NCI-H774 (cell line): ENCODE measurements at places on chromosomes 4 and X.

DNA sequence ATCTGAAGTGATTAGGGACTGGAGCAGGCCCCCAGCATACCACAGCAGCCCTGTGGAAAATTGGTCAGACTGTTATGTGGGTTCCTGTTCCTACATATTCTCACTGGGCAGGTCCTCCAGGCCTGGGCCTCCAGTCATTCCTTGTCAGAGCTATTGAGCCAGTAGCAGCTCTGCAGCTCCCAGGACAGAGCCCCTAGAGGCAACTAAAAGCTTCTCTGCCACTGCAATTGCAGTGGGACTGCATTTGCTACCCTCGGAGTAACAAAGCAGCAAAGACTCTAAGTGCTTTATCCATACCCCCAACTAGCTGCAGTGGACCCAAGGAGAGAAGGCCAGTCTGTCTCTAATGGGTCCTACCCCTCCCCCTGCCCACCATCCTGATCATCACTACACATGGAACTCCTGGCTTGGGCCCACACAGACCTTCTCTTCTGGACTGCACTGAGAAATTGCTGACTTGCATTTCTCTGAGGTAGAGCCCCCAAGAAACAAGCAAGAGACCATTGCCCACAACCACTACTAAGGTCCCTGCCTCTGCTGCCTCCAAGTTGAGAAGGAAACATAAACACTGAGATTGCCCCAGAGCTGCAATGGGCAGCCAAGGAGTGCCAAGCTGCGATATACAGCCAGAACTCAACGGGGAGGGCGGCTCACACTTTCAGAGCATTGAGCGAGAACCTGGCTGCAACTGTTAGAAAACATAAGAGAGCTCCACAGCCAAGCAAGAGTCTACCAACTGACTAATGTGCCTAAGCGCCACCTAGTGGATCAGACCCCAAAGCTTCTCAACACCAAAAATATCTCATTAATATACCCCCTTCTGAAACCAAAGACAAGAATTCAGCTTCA is 738.7 kb upstream of the NDST4 start:
- no peak for DNase-seq

- no peak for DNase-seq
These were observed 9.5 kb downstream of the TLR1 start for GRCh38 chr4:38795087-38795486.

GRCh38 chr4:73443224-73443623 is 7.2 kb downstream of the AFP start:
- no peak for DNase-seq

DNA sequence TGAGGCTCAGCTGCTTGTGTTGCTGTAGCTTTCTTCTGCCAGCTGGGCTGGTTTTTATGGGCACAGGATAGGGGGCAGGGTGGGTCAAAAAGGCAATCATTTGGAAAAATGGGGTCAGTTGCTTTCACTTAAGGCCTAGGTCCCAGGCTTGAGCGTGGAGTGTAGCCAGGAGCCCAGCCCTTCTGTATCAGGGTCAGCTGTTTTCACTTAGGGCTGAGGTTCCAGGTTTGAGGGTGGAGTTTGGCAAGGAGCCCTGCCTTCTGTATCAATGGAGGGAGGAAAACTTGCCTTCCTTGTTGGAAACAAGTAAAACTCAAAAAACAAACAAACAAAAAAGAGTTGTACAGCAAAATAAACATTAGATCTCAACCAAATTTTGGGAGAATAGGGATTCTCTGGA is 37.0 kb upstream of the UGT8 start:
- no peak for DNase-seq

GRCh38 chr4:124970011-124970410 is 257.5 kb upstream of the ANKRD50 start:
- DNase-seq: no peak

GRCh38 chrX:83260288-83260687 is 247.8 kb upstream of the POU3F4 start:
- DNase-seq: no peak

GRCh38 chrX:48474127-48474526 is 1.9 kb upstream of the FTSJ1 start:
- no peak for DNase-seq

GRCh38 chrX:141220342-141221008 is 21.8 kb downstream of the SPANXC start:
- no peak for DNase-seq

DNA sequence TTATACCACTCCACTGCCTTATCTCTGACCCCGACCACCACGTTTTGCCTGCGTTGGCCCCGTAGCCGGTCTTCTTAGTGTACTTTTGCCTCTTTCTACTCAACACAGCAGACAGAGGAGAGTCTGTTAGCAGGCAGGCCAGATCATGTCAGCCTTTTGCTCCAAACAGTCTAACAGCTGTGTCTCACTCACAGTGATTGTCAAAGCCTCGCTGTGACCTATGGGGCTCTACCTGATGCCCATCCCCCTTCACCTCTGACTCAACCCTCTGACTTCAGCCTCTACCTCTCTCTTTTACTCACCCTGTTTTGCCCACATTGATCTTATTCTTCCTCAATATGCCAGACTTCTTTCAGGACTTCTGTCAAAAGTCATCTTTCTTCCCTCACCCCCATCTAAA is 127.1 kb downstream of the TRIML1 start:
- DNase-seq: no peak

- no peak for DNase-seq
These were observed 11.9 kb downstream of the TMPRSS11D start for GRCh38 chr4:67871867-67872266.

DNA sequence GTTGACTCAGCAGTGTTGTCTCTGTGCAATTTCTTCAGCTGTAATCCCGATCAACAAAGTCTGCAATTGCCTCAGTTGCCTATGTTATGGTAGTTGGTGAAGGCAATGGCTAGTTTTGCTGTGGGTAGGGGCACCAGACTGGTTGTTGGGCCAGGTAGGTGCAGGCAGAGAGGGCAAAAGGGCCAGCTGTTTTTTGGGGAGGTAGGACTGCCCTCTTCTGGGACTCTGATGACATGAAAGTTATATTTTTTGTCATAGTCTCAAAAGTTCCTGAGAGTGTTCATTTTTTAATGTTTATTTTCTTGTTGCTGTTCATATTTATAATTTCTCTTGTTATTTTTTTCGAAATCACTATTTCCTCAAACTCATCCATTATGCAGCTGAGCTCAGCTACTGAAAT is 25.1 kb downstream of the DCAF12L2 start:
- DNase-seq: no peak

GRCh38 chr4:40788331-40788730 is 38.6 kb downstream of the NSUN7 start:
- no peak for DNase-seq

- no peak for DNase-seq
These were observed 78.9 kb upstream of the GUCY1A1 start for GRCh38 chr4:155587766-155588165.

- peak; percentile 2 for DNase-seq
These were observed at the start of gene GK for GRCh38 chrX:30653415-30654131. TSS of gene GK (plus strand) at chrX:30653423. CDS start at chrX:30653538, 115 bp downstream.
